Coronary artery (tissue), 2 donors: ENCODE measurements at places on chromosomes 12 and 14.

DNA sequence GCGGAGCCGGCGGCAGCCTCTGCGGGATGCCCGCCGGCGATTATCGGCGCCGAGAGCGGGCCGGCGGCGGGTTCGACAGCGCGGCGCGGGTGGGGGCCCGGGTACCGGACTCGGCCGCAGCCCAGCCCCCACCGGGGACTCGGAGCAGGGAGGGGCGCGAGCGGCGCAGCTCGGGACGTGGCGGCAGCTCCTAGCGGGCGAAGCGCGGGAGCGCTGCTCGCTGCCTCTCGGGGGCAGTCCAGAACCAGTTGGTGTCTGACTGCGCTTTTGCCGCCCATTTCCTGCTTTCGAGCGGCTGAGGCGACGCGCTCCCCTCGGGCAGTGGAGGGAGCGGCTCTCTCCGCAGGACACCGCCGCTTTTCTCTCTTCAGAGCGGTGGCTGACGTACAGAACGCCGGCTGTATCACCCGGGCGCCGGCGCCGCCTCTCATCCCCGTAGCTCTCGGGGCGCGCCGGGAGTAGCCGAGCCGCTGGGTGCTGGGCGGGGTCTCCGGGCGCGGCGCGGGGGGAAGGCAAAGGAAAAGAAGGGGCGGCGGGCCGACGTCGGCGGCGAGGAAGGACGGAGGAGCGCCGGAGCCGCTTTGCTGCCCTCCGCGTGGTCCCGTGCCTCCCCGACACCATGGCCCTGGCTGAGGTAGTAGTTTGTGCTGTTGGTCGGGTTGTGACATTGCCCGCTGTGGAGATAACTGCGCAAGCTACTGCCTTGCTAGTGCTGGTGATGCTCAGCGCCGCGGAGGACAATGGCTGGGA lies 136.6 kb downstream of the MON2 start:
- peak; percentile 91 for DNase-seq

- DNase-seq = no peak
Measured at GRCh38 chr12:6987956-6988553, 17.3 kb downstream of the EMG1 start.

DNA sequence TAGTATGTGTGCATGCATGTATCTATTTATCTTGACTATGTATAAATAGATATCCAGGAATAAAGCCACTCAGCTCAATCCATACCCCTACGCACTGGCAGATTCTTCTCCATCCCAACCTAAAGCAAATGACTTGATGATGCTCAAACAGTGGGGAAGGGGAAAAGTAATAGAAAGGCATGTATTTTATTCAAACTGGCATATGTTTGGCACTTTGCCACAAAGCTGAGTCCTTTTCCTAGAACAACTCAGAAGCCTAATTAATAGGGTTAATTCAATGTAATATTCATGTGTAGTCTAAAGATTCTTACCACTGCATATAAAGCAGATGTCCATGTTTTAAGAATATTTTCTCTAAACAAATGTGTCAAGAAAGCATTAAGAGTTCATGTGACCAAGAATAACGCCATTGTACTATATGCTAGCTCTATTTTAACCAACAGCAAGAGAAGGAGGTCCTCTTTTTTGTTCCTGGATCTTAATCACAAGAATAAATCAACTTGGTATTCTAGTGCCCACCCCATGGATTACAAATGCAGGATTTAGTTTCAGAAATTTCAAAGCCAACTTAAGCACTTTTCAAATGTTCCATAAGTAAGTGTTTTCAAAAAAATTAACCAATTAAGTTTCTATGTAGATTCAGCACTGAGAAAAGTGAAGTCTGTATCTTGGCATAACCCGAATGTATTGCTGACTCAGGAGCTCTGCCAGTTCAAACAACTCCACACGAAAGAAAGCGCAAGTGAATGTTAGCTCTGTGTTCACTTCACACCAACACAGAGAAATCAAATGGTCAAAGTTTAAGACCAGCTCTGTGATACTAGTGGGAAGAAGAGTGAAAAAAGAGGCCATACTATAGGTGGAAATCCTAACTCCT lies 233.6 kb downstream of the MED13L start:
- no peak for DNase-seq

- DNase-seq = no peak
Measured at GRCh38 chr12:38141239-38141638, 175.3 kb upstream of the ALG10B start.

- DNase-seq = no peak
Measured at GRCh38 chr12:32116897-32117296, 10.2 kb downstream of the BICD1 start.
